ENCODE measurements at places on chromosomes 12 and 14.

- no peaks in the 10 kb centered on the region for H3K36me3 ChIP-seq
- H3K27me3 ChIP-seq, result no peaks in the 10 kb centered on the region
- H3K4me1 ChIP-seq, result no peaks in the 10 kb centered on the region
- H3K4me3 ChIP-seq, result no peak overlapping the region
Measured at GRCh38 chr14:50649691-50650090, 18.4 kb downstream of the SAV1 start.

DNA sequence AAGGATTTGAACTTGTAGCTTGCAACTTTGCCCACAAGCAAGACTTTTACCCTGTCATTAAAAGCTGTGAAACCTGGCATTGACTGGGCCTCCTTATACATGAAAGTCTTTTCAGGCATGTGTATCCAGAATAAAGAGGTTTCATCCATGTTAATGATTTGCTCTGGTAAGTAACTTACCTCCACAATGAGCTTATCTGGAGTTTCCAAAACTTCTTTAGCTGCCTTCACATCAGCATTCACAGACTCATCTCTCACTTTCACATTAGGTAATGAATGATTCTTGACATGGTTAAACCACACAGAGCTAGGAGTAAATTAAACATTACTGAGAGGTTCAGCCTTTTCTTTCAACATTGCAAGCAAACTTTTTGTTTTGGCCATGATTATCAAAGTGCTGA is 234.4 kb upstream of the CLEC14A start:
- no peak overlapping the region for H3K27ac ChIP-seq
- H3K4me1 ChIP-seq, result no peaks in the 10 kb centered on the region
- no peaks in the 10 kb centered on the region for H3K36me3 ChIP-seq
- no peak for DNase-seq
- H3K27me3 ChIP-seq, result no peaks in the 10 kb centered on the region
- H3K4me3 ChIP-seq, result no peak overlapping the region

DNA sequence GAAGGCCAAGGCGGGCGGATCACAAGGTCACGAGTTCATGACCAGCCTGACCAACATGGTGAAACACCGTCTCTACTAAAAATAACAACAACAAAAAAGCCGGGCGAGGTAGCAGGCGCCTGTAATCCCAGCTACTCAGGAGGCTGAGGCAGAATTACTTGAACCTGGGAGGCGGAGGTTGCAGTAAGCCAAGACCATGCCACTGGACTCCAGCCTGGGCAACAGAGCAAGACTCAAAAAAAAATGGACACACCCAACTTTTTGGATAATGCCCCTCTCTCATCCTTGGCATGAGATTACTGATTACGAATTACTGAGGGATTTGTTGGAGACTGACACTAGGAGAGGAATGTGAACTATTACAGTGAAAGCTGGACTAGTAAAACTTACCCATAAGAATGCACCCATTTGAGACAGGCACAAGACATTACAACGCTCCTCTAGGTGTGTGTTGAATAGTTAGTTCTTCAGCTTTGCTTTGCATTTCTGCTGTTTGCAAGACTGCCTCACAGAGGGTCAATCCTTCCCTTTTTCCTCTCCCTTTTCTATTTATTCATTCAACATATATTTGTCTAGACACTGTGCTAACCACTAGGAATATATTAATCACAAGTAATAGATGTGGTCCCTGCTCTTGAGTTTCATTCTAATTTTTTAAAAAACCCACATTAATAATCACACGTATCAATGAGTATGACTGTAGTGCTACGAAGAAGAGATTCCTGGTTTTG is 46.0 kb upstream of the OR5AU1 start:
- peaks cover 29% of the 10 kb centered on the region for H3K36me3 ChIP-seq
- DNase-seq, result no peak
- H3K4me1 ChIP-seq, result peaks cover 17% of the 10 kb centered on the region
- no peaks in the 10 kb centered on the region for H3K27me3 ChIP-seq
- no peak overlapping the region for H3K27ac ChIP-seq

DNA sequence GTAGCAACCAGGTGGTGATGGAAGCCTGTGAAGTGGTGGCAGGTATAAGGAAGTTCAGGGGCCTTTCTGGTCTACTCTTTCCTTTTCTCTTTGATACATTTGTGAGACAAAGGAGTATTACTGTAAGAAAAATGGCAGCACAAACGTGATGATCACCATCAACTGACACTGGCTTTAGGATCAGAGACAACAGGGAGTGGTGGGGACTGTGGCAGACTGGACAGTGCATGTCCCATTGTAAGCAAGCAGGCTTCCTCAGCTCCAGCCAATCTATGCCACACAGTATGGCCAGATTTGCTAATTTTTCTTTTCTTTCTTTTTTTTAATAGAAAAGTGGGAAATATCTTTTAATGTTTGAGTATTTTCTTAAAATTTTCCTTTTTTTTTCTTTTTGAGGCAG is 19.0 kb upstream of the IFT81 start:
- H3K27me3 ChIP-seq, result no peaks in the 10 kb centered on the region
- H3K4me1 ChIP-seq, result peaks cover 45% of the 10 kb centered on the region
- no peak overlapping the region for H3K4me3 ChIP-seq

DNA sequence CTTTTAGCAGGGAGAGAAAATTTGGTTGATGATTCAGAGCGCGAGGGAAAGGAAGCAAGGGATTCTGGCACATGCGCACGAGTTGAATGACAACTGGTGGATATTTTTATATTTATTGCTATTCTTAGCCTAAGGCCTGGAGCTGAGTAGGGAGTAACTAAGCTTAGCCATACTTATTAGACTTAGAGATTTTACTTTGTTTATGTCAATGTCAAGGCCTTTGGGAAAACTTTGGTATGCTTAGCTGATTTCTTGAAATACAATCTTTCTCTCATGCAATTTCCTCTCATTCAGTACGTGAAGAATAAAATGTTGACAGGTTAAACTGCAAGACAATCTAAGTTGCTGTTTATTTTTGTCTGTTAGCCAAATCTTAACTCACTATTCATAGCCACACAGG is 101.1 kb downstream of the CRADD start:
- DNase-seq, result no peak
- no peak overlapping the region for H3K4me3 ChIP-seq
- no peak overlapping the region for H3K27ac ChIP-seq
- H3K27me3 ChIP-seq, result no peaks in the 10 kb centered on the region
- H3K36me3 ChIP-seq, result no peaks in the 10 kb centered on the region
- peaks cover 24% of the 10 kb centered on the region for H3K4me1 ChIP-seq

DNA sequence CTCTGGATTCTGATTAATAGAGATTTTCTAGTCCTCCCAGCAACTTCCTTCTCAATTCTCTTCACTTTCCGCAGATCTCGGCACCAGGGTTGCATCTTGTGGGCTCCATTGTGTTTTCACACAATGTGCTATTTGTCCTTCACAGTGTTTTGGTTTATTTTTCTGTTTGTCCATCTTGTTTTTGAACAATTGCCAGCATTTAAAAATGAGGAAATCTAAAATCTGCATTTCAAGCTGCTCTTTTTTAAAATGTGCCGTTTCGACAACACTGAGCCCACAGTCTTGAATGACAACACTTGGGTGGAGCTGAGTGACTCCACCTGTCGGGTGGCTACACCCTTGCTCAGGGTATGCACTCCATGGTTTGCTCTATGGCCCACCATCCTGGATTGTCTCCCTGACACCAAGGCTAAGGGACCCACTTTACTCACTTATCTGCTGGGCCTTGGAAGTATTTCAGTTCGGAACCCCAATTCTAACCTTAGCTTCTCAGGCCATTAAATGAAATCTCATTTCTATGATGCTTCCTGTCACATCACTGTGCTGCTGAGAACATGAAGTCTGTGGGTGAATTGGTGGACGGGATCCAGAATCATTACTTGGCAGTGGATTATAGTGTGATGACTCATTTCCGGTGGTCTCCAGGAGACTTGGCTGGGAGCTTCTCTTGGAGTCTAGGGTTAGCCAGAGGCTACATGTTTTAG is 3.4 kb upstream of the MYRFL start:
- no peak overlapping the region for H3K27ac ChIP-seq
- H3K36me3 ChIP-seq, result no peaks in the 10 kb centered on the region
- DNase-seq, result no peak
- no peaks in the 10 kb centered on the region for H3K4me1 ChIP-seq

DNA sequence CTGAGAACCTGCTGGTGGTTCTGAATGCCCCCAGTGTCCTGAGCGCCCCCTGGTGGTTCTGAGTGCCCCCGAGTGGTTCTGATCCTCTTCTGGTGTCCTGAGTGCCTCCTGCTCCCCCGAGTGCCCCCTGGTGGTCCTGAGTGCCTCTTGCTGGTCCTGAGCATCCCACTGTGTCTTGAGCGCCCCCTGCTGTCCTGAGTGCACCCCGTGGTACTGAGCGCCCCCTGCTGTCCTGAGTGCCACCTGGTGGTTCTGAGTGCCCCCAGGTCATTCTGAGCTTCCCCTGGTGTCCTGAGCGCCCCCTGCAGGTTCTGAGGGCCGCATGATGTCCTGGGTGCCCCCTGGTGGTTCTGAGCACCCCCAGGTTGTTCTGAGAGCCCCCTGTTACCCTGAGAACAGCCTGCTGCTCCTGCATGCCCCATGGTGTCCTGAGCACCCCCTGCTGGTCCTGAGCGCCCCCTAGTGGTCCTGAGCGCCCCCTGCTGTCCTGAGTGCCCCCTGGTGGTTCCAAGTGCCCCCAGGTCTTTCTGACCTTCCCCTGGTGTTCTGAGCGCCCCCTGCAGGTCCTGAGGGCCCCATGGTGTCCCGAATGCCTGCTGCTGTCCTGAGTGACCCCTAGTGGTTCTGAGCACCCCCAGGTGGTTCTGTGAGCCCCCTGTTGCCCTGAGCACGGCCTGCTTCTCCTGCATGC is 1165.4 kb downstream of the TMEM121 start:
- H3K27ac ChIP-seq, result no peak overlapping the region
- H3K36me3 ChIP-seq, result no peaks in the 10 kb centered on the region
- no peak overlapping the region for H3K4me3 ChIP-seq
- H3K27me3 ChIP-seq, result no peaks in the 10 kb centered on the region
- DNase-seq, result peak; percentile 66

GRCh38 chr12:79658221-79658620 is 32.5 kb downstream of the PAWR start:
- H3K4me3 ChIP-seq, result no peak overlapping the region
- H3K27ac ChIP-seq, result no peak overlapping the region
- no peak for DNase-seq
- no peaks in the 10 kb centered on the region for H3K4me1 ChIP-seq

DNA sequence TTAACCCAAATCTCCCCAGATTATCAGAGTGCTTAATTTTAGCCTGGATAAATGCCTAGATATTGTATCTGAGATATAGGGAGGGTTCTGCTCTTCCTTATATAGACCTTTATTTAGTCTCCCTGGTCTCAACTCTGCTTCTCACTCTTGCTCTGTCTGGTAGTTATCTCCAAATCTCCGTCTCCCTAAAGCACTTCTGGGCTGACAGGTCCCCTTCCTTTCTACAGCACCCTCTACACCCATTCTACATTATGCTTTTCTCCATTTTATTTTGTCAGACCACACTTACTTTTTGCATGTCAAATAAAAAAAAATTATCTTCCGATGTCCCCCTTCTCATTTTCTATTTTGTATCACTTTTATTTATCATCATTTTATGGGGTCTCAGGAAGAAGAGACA is 2.0 kb upstream of the ERC1 start:
- no peaks in the 10 kb centered on the region for H3K36me3 ChIP-seq
- no peak overlapping the region for H3K27ac ChIP-seq
- no peaks in the 10 kb centered on the region for H3K27me3 ChIP-seq
- DNase-seq, result no peak
- peaks cover 29% of the 10 kb centered on the region for H3K4me1 ChIP-seq
- peak overlapping the region; percentile 87 for H3K4me3 ChIP-seq

DNA sequence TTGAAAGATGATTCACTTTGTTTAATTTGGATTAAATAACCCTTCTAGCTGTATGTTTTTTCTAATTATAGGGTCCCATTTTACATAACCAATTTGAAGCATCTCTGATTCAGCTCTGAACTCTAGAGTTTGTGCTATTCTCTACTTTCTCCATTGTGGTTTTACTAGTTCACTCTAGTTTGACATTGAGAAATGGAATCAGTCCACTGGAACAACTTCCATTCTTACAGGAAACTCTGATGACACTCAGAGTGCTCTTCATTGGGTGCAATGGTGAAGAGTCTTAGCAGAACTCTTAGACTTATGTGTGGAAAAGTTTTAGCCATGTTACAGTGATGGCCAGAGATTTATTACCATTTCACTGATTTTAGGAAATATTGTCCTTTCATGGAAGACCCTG is 140.7 kb downstream of the DYRK2 start:
- H3K27ac ChIP-seq, result no peak overlapping the region
- no peaks in the 10 kb centered on the region for H3K4me1 ChIP-seq
- no peaks in the 10 kb centered on the region for H3K36me3 ChIP-seq
- no peak for DNase-seq

DNA sequence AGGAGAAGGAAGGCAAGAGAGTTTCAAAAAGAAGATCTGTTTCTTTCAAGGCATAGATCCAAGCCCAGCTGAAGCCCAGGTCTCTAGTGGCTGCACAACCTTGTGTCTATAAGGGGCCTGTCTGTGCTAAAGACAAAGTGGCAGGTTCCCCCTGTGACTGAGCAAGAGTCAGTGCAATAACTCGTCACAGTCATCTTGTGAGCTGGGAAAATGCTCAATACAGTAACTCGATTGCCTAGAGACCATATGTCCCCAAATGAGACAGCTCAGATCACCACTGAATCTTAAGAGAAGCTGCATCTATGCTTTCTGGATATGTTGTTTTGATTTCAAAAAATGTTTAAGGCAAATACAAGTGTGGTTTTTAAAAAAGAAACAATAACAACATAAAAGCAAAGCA is 24.2 kb downstream of the ST8SIA1 start:
- DNase-seq, result no peak
- no peaks in the 10 kb centered on the region for H3K27me3 ChIP-seq
- H3K4me1 ChIP-seq, result no peaks in the 10 kb centered on the region

DNA sequence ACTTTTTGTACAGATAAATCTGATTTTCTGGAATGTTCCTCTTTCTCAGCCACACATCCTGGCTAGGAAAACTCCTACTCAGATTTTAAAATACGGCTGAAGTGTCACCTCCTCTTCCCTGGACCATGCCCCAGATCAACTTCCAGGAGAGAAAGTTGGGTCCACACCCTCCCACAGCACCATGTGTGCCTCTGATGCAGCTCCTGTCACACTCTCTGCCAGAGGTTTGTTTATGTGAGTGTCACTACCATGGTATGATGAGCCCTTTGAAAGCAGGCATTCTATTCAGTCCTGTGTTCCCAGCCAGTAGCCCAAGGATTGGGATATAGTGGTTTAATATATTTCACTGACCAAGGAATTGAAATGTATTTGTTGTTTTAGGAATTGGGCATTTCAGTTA is 287.2 kb upstream of the ATP2B1 start:
- no peak overlapping the region for H3K27ac ChIP-seq
- no peaks in the 10 kb centered on the region for H3K27me3 ChIP-seq
- H3K4me3 ChIP-seq, result no peak overlapping the region
- H3K36me3 ChIP-seq, result no peaks in the 10 kb centered on the region
- DNase-seq, result no peak

DNA sequence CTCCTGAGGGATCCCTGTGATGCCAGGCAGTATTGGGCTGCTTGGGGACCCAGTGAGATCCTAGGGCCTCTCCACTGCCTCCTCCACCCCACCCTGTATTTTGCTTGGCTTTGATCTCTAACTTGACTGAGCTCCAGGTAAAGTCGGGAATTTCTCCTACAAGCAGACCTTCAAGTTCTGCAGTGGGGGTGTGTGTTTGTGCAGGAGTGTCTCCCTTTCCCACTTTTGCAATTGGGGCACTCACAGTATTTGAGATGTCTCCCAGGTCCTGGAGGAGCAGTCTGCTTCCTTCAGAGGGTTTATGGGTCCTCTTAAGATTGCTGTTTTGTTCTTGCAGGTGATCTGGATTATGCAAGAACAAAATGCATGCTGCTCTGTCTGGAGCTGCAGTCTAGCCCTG is 68.9 kb downstream of the ALG10B start:
- H3K4me3 ChIP-seq, result no peak overlapping the region
- no peak for DNase-seq
- H3K27ac ChIP-seq, result no peak overlapping the region
- H3K36me3 ChIP-seq, result no peaks in the 10 kb centered on the region
- no peaks in the 10 kb centered on the region for H3K27me3 ChIP-seq
